NK-92 treated with Interleukin-12 subunit alpha and Interleukin-12 subunit beta, amount 100 ng/mL, for 24 hours (cell line): ENCODE measurements at places on chromosomes 3 and 15.

DNA sequence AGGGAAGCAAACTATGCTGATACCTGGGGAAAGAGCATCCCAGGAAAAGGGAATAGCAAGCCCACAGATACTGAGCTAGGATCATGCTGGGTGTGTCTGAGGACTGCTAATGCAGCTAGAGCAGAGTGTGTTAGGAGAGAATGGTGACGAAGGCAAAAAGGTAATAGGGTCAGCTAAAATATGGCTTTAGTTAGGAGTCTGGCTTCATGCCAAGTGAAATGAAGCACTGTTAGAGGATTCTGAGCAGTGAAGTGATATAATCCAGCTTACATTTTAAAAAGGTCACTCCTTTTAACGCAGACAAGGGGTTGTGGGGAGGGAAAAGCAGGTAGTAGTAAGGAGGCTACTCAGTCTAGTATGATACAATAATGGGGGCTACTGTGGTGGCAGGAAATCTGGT lies 30.4 kb downstream of the SECISBP2L start:
- no peak for DNase-seq

DNA sequence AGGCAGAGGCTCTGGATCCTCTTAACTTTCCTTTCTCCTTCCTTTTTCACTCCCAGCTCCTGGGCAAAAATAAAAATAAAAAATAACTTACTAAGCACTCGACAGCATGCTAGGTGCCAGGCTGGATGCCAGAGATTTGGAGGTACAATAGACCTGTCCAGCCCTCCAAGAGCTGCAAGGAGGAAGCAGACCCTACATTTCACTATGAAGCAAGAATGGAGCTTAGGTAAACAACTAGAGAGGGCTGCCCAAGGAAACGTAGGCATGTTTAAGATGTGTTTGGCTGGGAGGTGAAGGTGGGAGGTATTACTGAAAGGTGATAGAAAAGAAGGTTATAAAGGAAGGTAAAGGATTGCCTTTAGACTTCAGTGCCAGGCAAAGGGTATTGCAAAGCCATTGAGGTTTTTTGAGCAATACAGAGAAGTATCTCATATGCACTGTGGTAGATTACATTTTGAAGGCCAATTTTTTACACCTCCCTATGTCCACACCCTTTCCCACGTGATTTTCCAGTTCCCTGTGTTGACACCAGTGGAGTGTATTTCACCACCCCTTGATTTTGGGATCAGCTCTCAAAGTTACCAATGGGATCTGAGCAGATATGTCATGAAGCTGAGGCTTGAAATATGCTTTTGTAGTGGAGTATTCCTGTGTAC lies 69.1 kb downstream of the DCLK3 start:
- no peak for DNase-seq

GRCh38 chr3:115706311-115706829 lies 83.1 kb downstream of the GAP43 start:
- no peak for DNase-seq

DNA sequence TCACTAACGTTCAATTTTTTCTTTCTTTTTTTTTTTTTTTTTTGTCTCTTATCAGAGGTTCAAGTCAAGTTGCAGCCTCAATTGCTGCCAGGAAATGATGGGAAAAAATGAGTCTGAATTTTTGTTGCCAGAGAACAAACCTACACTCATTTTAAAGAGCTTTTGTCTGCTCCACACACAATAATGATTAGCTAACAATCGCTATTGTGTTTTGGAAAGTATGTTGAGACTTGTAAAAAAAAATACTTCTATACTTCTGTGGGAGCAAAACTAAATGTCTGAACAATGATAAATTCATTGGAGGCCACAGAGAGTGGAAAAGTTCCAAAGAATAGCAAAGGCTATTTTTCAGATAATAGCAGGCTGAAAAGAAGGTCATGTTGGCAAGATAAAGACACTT lies 176.3 kb upstream of the LMCD1 start:
- no peak for DNase-seq

DNA sequence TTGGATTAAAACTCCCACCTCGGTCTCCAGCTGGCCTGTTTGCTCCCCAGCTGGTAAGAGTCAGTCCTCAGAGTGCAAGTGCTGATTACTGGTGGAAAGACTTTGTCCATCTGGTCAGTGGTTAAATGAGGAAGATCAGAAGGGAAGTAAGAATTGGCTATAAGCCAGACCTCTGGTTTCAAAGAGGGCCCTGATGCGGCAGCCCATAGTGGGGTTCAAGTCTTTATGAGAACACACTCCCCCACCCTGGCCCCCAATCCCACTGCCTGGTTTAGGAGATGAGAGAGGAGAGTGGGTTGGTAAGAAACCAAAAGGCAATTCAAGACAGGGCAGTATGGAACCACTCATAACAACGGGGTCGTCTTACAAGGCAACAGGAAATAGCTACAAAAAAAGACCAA lies 65.0 kb downstream of the FRMD4B start:
- no peak for DNase-seq
